Cardiac fibroblast (primary cell): ENCODE measurements at places on chromosomes 7 and 10.

DNA sequence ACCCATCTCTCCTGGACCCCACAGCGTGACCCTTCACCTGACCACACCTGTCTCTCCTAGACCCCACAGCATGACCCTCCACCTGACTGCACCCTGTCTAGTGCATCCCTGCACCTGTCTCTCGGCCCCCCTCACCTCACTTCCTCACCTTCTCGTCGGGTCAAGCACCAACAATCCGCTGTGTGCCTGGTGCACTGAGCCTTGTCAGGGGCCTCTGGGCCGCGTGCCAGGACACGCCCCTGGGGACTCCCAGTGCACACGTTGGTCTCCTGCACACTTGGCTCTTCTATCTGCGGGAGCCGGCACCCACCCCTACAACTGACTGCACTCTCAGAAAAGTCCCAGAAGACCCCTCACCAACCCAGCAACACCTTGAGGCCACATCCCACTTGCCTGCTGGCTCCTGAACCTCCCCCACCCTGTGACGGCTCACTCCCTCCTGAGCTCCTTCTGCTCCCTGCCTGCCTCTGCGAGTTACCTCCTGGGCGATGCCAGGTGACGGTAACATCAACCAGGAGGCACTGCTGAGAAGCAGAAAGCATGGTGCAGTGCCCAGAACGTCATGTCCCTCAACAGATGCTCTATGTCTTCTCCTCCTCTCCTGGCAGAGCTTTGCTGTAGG, 147.6 kb downstream of the DIP2C start:
- no peak for DNase-seq

- DNase-seq: peak; percentile 7
Observed at GRCh38 chr10:75662715-75663114, 231.3 kb downstream of the LRMDA start.

DNA sequence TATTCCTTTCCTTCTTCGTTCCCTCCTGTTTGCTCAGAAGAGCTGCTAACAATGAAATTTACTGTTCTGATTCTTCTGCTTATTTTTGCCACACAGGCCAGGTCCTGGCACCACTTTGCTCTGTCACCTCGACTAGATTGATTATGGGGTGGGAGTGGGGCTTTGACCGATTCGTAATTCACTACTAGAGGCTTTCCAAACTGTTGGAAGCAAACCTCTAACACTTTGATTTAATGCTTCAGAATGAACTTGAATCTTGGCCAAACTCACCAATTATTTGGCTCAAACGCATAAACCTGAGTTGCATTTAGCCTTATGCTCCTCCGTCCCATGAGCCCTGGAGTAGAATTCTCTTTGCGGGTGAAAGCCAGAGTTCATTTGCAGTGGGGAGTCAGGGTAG, 476.2 kb upstream of the FZD8 start:
- no peak for DNase-seq

GRCh38 chr7:152476551-152476950, 40.7 kb upstream of the KMT2C start:
- DNase-seq: no peak

- DNase-seq: no peak
Observed at GRCh38 chr10:68176797-68177196, 55.1 kb downstream of the ATOH7 start.

DNA sequence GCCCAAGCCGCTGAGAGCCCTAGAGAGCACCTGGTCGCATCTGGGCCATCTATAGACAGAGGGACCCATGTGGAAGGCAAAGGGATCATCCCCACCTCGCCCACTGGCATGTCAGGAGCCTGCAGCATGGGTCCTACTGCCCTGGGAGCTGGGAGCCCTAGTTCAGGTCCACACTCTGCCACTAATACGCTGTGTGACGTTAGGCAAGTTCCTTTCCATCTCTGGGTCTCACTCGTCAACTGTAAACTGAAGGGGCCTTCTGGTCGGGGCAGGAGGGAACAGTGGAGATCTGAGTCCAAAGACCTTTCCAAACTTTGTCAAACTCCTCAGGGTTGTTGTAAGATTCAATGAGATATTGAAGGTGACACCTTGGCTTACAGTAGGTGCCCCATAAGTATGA, 23.4 kb downstream of the UNC5B start:
- DNase-seq: no peak

DNA sequence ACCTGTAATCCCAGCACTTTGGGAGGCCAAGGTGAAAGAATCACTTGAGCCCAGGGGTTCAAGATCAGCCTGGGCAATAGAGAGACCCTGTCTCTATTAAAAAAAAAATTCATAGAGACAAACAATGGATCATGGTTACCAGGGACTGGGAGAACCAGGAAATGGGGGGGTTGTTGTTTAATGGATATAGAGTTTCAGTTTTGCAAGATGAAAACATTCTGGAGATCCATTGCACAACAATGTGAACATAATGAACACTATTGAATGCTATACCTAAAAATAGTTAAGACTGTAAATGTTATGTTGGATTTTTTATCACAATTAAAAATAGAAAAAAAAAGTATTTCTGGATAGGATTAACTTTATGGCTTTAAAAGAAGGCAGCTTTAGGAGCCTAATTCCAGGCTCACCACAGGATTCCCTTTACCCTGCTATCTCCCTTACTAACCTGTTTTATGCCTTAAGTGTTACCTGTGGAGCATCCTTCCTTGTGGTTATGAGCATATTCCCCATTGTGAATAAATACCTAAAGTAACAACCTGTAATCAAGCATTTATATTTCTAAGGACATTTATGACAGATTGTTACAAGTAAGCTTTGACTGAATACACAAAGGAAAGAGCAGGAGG, 45.1 kb upstream of the SGCE start:
- peak; percentile 63 for DNase-seq

DNA sequence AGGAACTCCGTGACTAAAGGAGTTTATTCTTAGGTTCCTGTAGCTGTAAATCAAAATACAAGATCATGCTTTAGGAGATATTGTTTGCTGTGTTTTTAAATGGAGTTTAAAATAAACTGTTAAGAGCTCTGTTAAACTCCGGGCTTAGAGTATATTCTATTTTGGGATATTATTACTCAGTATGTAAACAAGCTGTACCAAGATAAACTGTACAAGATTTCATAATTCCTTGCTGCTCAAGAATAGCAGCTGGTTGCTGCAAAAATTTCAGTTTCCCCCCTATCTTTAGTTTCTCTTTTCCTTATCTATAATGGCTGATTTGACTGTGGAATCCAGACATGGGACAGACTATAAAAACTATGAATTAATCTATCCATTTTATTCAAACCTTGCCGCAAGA, 215.7 kb downstream of the HTR7 start:
- peak; percentile 69 for DNase-seq

DNA sequence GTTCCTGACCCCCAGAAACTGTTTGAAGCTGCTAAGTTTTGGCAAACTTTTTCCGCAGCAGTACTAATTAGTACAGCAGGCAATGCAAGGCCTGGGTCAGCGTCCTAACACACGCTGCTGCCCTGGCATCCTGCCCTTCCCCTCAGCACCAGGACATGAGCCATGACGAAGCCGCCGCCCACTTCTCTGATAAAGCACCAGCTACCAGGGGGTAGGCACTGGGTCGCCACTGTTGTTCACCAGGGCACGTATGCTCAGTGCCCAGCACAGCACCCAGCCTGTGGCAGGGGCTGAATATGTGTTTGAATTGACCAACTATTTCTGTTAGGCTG, 59.5 kb downstream of the CHST15 start:
- DNase-seq: peak; percentile 55

- DNase-seq: no peak
Observed at GRCh38 chr7:28169230-28169629, 11.4 kb downstream of the JAZF1 start.

DNA sequence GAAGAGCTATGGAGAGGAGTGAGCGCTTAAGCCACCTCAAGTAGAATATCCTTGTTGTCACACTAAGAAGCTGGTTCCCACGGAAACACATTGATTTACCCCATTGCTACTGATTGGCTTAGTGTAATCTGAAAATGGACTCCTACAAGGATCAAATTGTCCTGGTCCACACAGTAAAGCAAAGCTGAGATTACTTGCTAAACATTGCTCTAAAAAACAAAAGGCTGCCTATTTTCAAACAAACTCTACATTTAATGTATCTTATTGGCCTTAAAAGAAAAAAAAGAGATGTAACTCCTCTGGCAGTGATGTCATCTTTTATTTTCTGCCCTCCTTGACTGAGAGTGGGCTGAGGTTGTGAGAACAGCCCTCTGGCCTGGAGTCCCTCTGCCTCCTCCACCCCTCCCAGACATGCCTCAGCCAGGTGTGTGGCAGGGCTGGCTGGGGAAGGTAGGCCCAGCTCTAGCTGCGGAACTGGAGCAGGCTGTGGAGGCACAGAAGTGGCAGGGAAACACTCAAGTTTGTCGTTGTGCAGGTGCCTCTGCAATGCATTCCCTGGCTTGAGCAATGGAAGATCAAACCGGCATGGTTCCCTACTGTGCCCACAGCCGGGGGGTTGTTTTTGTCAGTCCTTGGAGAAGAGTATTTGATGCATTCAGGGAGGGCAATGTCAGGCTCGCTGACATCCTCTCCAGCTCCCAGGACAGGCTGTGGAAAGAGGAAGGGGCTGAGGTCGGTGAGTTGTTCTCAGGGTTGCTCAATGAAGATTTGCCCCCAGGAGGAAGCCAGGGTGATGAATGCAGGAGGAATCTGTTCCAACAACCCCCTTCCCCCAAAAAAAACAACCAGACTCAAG, 9.1 kb downstream of the KLF6 start:
- DNase-seq: peak; percentile 71

- no peak for DNase-seq
Observed at GRCh38 chr10:118028619-118029018, 18.1 kb downstream of the RAB11FIP2 start.

DNA sequence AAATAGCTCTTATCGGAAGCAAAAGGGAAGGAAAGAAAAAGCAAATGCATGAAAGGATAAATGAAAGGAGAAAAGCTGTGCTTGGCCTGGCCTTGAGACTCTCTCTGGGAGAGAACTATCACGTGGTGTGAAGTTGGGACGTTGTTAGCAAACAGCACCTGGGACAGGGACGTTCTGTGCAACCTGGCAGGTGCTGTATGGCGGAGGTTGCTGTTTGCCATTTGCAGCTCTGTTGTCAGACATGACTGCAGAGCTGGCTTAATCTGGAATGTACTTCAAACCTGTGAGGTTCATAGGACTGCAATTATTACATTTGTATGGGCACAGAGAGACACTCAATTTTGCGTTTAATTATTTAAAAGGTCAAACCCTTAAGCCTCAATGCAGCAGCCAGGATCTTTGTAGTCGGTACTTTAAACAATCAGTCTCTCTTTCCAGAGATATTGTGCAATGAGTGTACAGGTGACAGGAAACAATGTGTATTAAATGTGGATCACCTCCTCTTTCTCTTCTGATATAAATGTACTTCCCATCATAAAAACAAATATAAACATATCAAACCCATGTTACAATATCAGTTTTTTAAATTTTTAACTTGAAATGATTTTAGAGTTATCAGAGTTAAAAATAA, 800.5 kb upstream of the KCND2 start:
- DNase-seq: no peak

GRCh38 chr10:50550291-50550839, 73.4 kb downstream of the SGMS1 start:
- DNase-seq: peak; percentile 70

- no peak for DNase-seq
Observed at GRCh38 chr7:12583922-12584321, 13.4 kb downstream of the SCIN start.

GRCh38 chr7:55073976-55074528, 55.2 kb downstream of the EGFR start:
- DNase-seq: peak; percentile 75

DNA sequence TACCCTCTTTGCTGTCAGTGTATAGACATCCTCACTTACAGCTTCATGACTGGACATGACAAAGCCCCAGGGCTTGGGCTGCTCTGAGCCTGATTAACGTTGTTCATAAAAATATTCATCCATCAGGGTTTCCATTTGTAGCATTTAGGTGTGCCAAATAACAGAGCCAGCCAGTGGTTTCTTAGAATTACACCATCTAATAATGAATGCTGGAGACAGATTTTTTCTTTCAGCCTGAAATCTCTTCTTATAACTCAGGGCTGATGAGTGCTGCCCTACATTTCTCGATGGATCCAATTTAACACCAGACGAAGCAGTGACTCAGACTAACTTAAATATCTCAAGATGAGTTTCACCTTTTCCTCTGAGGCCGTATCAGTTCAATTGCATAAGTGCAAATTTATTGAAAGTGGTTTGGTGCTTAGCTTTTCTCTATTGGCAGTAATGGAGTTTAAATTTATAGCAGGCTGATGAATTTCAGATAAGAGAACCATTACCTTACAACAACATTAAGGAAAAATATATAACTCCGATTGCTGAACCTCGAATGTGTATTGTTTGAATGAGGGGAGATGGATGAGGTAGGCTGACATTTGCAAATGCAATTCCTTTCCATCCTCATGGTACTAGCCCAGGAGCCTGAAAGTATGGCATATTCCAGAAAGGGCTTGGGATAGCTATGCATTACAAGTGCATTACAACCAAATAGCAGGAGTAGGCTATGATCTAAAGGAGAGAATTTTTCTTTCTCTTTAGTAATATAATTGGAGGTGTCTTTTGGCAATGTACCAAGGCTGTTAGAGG, 900.6 kb downstream of the KCNMA1 start:
- no peak for DNase-seq

- no peak for DNase-seq
Observed at GRCh38 chr7:106777674-106778299, 87.3 kb upstream of the PIK3CG start.

DNA sequence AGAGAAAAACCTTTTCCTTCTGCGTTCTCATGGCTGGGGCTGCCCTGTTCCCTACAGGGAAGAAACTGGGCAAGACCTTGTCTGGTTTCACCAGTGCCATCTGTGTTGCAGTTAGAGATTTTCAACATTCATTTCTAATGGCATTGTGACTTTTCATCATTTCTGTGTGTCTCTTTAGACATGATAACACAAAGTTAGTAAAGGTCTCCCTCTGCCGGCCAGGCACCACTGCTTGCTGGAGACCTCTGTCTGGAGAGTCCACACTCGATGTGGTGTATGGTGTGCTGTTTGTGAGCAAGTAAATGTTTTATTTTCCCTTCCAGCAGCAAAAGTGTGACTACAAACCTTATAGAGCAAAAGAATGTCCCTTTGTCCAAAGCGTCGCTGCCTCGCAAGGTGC, 213.5 kb downstream of the PAXIP1 start:
- DNase-seq: no peak

GRCh38 chr7:21579341-21580072, 36.7 kb downstream of the DNAH11 start:
- DNase-seq: no peak

GRCh38 chr7:155381852-155382801, 75.8 kb upstream of the EN2 start:
- DNase-seq: no peak

GRCh38 chr10:129742742-129743550, 221.1 kb downstream of the EBF3 start:
- no peak for DNase-seq

DNA sequence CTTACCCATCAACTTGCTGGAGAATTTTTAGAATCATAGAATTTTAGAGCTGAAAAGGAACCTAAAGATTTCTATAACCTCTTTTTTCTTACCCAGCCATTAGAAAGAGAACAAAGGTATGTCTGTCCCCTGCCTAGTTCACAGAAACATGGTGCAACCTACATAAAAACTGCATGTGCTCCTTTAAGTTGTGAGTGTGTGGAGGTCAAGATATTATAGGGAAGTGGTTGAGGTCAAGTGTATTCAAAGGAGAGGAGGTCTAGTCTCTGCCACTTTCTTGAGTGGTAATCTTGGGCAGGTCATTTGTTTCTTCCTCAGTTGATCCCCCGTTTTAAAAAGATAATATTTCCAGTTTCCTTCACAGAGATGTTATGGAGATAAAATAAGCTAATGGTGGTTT, 6.4 kb downstream of the UBTD1 start:
- no peak for DNase-seq

GRCh38 chr10:102421757-102422512, 1.3 kb downstream of the FBXL15 start:
- DNase-seq: no peak
